ENCODE measurements at places on chromosomes 12 and 14.

DNA sequence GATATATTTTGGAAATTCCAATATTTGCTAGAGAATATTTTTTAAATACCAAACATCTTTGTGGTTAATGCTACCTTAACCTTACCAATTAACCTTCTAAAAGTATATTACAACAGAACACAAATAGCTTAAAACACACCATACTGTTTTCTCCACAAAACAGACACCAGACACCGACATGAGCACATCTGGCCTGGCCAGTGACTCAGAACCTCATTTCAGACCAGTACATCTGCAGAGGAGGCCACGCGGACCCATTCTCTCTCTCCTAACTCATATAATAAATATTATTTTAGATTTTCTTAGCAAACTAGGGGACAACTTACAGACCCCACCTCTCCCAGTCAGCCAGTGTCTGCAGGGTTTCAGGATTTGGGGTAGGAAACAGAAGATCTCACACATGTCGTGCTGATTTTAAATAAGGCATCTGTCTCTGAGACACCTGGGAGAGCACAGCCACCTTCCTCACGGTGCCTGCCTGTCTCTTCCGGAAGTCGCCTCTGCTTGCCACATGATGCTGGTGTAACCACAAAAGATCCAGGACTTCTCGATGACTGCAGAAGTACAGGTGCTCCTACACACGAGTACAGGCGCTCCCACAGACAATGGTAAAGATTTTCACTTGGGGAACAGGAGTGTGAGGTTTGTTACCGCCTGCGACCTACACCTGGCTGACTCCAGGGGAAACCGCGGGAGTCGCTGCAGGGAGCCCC lies 9.7 kb upstream of the ANKLE2 start:
- DNase-seq, result no peak

- no peak for DNase-seq
These were observed 72.1 kb upstream of the ST8SIA1 start for GRCh38 chr12:22406627-22407026.

DNA sequence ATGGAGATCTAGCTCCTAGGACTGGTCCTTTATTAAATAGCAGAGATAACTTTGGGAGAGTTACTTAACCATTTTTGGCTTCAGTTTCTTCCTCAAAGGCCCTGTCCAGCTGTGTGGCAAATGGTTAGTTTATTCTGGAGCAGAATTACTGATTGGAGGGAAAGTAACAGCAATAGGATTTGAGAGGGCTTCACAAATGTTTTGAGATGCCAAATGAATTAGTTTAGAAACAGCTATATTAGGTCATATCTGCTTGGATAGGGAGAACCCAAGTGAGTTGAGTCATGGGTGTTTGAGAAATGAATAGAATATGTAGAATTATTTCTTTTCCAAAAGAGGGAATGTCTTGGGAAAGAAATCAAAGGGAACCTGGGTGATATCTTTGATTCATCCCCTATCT lies 17.5 kb downstream of the RASSF3 start:
- DNase-seq, result no peak

GRCh38 chr12:103197725-103198388 lies 240.4 kb downstream of the ASCL1 start:
- DNase-seq, result no peak

- DNase-seq, result no peak
These were observed 87.6 kb upstream of the HIF1A start for GRCh38 chr14:61607570-61608244.

DNA sequence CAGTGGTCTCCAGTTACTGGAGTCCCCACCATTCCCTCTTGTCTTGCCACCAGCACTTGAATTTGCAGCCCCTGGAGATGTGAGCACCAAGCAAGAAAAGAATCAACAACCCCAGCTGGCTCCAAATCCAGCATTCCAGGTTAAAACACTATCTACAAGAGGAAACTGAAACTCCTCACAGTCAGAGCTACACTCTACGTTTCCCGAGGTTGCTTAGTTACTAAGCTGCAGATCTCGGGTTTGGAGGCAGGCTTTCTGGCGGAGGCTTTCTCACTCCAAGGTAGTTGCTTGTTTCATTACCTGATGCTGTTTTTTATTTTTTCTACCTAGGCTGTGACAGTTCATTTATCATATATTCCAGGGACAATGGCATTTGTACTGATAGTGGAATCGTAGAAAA lies 248.1 kb downstream of the GLT1D1 start:
- no peak for DNase-seq

DNA sequence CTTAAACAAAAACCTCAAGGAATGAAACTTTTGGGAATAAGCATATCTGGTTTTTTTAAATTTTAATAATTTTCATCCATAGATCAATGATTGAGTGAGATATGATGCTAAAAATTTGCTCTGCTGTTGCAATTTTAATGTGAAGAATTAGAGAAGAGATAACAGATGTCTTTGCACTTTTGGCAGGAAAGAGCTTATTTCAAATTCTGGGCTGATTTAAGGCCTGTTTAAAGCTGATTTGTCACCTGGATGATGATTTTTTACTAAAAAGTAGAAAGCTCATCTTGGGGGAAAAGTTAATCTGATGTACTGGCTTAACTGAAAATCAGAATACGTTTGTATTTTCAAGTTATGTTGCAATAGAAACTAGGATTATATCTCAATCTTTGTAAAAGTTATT lies 268.9 kb upstream of the NOVA1 start:
- DNase-seq, result no peak

DNA sequence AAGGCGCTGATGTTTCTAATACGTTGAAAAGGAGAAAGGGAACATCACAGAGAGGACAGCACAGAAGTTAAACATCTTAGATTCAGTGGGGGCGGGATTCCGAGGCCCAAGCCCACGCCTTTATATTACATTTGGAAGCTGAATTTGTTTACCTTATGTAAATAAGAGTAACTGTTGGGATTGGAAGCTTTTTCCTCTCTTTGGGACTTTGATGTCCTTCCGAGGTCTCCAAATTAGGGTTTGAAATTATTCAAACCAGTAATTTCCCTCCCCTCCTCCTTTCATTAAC lies 6.4 kb downstream of the FOXA1 start:
- no peak for DNase-seq

- DNase-seq, result no peak
These were observed 99.7 kb downstream of the DACT1 start for GRCh38 chr14:58737511-58737910.

DNA sequence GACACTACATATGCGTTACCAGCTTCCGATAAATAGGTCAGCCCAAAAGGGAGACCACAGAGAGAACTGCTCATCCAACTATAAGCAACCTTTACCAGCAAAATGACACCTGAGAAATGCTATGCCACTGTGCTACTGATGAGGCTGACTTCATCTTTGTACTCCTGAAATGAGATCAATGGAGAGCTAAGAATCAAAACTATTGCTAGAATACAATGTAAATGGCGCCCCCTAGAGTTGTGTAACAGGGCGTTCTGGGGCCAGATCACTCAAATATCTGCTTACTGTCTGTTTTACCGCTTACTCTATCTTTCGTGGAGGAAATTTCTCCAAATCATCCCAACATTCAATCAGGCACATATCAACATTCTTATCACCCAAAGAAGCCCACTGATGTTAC lies 4.6 kb downstream of the ZNF384 start:
- DNase-seq, result no peak

- DNase-seq, result no peak
These were observed 3.2 kb upstream of the SPTSSA start for GRCh38 chr14:34465069-34465859.

GRCh38 chr12:124713041-124713435 lies 145.6 kb upstream of the NCOR2 start:
- DNase-seq, result no peak

- no peak for DNase-seq
These were observed 171.0 kb downstream of the BTG1 start for GRCh38 chr12:91974541-91975085.

- no peak for DNase-seq
These were observed 18.7 kb upstream of the LGR5 start for GRCh38 chr12:71420775-71421406.
